Heart right ventricle (tissue), 16 donors: ENCODE measurements at places on chromosomes 7 and 10. TPM values are rescaled to one million over a fixed set of nuclear protein-coding genes. Genes with fewer than 3 reads are reported as not detected.

LRIT1 gene
- total RNA-seq: not detected

TRPV5 gene
- total RNA-seq: not detected

GSDME gene
- 4.7 TPM for total RNA-seq

CCDC3 gene
- 4.2 TPM for total RNA-seq

CXCL12 gene
- total RNA-seq: 221 TPM

GRCh38 chr10:78992333-78992732 is 76.4 kb upstream of the ZMIZ1 start:
- DNase-seq: no peak

- no peak for DNase-seq
Measured at GRCh38 chr7:132239422-132239994, 336.8 kb downstream of the PLXNA4 start.

DNA sequence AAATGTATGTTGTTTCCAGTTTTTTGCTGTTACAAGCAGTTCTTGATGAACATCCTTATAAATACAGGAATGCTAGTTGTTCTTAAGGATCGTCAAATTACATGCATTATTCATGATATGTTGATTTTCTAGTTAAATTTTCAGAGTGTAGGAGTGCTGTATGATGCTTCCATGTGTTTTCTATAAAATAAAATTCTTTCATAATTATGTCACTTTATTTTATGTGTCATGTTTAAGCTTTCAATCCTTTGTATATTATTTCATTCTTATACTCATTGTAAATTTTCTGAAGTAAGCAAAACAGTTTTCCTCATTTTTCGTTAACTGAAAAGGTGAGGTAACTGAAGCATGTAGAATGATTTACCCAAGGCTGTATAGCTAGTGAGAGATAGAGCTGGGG is 16.8 kb upstream of the MYPN start:
- no peak for DNase-seq

DNA sequence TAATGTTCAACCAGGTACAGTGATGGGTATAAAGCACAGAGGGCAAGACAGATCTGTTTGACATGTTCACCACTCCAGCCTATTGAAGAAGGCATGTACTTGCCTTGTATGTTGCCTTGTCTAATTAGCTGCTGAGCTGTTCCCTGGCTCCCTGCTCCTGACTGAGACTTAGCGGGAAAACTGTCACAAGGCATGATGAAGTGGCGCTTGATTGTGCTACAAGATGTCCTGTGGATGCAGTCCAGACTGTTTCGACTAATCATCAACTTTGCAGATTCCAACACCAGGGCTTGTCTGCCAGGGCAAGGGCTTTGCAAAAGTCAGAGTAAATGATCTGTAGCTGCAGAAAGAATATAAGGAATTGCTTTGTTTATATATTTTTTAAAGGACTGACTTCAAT is 136.2 kb upstream of the NRBF2 start:
- no peak for DNase-seq

- DNase-seq: no peak
Measured at GRCh38 chr7:55132550-55132889, 113.7 kb downstream of the EGFR start.

- DNase-seq: no peak
Measured at GRCh38 chr10:4093438-4093837, 308.4 kb upstream of the KLF6 start.

GRCh38 chr10:110641256-110641655 is 2.9 kb upstream of the RBM20 start:
- DNase-seq: peak; percentile 55

DNA sequence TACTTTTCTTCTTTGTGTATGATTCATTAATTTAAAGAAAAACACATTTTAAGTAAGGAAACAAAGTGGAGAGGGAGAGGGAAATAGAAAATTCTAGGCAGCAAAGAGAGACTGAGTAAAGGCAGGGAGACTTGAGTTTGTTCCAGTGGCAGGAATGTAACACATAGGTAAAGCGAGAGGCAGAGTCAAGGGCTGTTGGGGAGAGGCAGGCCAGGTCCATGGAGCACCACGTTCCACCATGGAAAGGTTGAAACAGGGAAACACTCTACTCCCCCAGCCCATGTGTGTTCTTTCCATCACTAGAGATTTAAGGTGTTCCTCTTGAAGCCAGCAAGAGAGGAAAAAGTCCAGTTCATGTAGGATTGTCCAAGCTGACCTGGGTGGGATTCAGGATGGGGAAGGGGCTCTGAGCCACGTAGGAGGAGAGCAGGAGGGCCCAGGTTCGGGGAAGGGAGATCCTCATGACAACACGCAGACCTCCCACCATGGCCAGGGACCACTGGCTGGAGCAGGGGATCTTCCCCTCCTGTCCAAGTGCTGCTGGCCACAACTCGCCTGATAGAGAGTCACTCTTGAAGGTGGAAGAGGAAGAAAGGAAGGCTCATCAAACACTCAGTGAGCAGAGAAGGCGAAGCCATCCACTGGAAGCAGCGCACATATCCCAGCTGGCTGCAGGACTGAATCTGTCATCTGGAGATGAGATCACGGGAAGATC is 666.4 kb upstream of the MKI67 start:
- DNase-seq: no peak

- no peak for DNase-seq
Measured at GRCh38 chr7:114623146-114623545, 208.5 kb downstream of the FOXP2 start.

DNA sequence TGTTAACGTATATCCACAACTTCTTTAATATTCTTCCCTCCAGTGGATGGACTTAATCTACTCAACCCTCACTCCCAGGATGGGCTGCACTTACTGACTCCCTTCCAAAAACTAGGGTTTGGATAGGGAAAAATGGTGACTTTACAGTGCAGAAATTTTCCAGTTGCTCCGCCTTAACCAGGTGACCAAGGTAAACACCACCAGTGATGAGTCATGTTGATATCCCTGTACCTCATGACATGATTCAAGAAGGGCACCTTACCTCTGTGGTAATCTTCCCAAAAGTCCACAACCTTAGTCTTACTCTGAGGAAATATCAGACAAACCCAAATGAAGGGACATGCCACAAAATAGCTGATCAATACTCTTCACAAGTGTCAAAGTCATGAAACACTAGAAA is 3.5 kb upstream of the GSTK1 start:
- no peak for DNase-seq

GRCh38 chr10:63504145-63504881 is 16.9 kb upstream of the REEP3 start:
- DNase-seq: no peak

GRCh38 chr7:528451-528850 is 8.8 kb upstream of the PDGFA start:
- DNase-seq: no peak

- DNase-seq: no peak
Measured at GRCh38 chr7:155455776-155456737, 1.9 kb upstream of the EN2 start.

DNA sequence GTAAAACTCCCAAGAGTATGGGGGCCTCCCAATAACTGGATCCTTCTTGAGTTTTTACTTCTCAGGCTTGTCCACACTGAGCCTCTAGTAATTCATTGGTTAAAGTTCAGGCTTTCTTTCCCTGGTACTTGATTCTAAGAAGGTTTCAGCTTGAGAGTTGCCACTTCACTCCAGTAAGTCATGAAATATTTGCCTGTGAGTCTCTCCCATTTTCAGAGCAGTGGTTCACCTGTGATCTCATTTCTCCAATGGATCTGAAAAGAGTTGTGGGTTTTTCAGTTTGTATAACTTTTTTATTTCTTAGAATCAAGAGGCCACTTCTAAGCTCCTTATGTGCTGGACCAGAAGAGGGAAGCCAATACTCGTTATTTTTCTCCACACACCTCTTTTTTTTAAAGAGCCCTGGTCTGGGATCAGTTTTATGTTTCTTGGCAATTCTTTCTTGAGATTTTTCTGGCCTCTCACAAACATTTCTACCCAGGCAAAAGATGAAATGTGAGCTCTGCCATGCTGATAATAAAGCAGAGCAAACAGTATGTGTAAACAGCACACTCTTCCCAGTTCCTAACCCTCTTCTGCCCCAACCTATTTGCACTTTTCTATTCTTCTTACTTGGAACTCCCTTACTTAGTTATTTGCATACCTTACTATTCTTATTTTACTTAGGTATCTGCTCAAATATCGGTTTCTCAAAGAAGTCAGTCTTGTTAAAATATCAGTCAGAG is 983.4 kb downstream of the CCSER2 start:
- no peak for DNase-seq

GRCh38 chr10:100359529-100360150 is 12.6 kb downstream of the SCD start:
- no peak for DNase-seq

- DNase-seq: no peak
Measured at GRCh38 chr10:132835848-132836233, 49.9 kb upstream of the NKX6-2 start.

DNA sequence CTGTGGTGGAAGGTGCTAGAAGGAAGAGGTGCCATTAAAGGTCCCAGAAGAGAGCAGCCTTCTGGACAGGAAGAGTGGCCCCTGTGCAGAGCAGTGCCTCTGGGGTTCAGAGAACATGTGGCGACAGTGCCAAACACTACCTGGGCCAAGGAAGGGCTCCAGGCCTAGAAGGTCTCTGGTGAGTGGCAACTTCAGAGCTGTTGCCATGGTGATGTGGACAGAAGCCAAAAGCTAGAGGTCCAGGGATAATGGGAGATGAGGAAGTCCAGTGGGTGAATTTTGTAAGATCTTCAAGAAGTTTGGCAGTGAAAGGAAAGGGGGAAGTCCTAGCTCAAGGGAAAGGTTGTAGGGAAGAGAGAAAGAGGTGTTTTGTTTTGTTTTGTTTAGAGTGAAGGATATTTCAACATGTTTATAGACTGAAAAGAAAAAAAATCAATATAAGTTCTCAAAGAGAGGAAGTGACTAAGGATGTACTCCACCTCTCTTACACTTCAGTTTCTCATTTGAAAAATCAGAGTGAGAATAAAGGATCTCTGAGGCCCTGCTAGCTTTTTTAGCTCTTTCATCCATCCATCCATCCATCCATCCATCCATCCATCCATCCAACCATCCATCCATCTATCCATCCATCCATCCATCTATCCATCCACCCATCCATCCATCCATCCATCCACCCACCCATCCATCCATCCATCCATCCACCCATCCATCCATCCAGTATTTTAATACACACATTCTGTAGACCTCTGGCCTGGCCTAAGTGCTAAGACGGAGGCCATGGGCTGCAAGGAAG is 77.1 kb upstream of the DUSP5 start:
- DNase-seq: no peak

DNA sequence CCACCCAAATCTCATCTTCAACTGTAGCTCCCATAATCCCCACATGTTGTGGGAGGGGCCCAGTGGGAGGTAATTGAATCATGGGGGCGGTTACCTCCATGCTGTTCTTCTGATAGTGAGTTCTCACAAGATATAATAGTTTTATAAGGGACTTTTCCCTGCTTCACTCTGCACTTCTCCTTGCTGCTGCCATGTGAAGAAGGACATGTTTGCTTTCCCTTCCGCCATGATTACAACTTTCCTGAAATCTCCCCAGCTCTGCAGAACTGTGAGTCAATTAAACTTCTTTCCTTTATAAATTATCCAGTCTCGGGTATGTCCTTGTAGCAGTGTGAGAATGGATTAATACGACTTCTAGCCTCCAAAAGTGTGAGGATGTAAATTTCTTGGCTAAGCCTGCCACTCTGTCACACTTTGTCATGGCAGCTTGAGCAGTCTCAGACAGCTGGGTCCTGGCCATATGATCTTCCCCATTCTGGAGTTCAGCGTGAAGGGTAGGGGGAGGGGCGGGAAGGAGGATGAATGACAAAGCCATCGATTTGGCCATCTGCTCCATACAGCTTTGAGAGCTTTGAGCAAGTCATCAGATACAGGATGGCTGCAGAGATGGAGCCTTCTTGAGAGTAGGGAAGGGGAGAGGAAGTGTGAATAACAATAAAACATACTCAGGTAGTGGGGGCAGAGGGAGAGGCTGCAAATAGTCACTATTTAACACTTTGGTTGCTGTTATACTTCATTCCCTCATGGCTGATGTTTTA is 19.1 kb upstream of the INPP5F start:
- no peak for DNase-seq

GRCh38 chr7:372932-373791 is 83.2 kb downstream of the FOXL3 start:
- no peak for DNase-seq

DNA sequence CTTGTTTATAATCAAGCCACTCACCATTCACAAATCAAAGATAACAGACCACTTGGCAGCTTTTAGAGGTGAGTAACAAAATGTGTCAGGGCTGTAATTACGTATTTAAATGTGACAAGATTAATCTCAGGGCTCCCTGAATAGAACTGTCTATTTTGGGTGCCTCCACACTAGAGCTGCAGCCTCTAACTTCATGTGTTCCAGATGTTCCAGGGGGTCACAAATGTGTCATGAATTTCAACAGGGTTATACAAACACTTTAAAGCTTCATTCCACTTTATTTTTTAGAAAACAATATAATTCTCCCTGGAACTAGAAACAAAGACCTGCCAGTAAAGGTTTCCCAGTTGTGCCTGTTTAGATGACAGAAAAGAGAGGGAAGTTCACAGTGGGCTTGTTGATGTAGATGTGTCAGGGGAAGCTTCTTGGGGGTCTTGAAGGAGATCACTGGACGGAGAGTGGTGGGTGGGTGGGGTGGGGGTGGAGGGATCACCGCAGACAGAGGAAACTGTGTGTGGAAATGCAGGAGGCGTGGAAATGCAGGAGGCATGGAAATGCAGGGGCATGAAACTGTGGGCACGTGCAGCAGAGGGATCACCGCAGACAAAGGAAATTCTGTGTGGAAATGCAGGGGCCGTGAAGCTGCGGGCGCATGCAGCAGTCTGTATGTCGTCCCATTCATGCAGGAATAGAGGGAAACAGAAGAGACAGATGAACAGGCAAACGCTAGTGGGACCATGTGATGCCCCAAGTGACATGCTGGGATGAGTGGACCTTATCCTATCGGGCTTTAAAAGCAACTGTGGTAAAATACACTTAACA is 42.0 kb upstream of the TRIL start:
- no peak for DNase-seq

- no peak for DNase-seq
Measured at GRCh38 chr7:34596887-34597286, 61.1 kb upstream of the NPSR1 start.

GRCh38 chr10:34584164-34584563 is 230.9 kb downstream of the PARD3 start:
- no peak for DNase-seq

GRCh38 chr10:10914144-10914543 is 103.5 kb upstream of the CELF2 start:
- DNase-seq: no peak

- peak; percentile 50 for DNase-seq
Measured at GRCh38 chr10:70673043-70673928, 980 bp downstream of the ADAMTS14 start.
